ENCODE measurements at places on chromosomes 3 and 15.
A peak's percentile ranks its signal among the peaks of the same experiment; 100 is the strongest.

- DNase-seq = peak; percentile 78
These were observed 34.3 kb downstream of the IRAK2 start for GRCh38 chr3:10198761-10199649.

DNA sequence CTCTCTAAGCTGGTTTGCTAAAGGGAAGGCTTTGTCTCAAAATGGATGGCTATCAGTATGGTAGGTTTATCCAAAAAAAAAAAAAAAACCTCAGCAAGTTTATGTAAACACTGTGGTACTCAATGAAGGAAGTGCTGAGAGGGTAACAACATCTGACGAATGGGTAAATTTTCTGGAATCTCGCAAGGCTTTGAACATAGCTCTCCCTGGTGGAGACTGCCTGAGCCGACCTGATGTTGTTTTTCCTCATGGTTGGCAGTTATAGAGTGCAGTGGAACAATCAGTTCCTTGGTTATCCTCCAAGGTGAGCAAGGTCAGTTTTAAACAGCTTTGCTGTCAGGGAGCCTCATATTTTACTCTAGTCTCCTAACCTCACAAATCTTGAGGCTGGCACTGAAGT lies 94.6 kb downstream of the ZPLD1 start:
- DNase-seq = no peak

GRCh38 chr15:65133548-65134200 lies at the start of gene PDCD7:
Gene PDCD7 (minus strand): TSS chr15:65133808. CDS start chr15:65133781, 27 bp downstream.
- DNase-seq = peak; percentile 88

DNA sequence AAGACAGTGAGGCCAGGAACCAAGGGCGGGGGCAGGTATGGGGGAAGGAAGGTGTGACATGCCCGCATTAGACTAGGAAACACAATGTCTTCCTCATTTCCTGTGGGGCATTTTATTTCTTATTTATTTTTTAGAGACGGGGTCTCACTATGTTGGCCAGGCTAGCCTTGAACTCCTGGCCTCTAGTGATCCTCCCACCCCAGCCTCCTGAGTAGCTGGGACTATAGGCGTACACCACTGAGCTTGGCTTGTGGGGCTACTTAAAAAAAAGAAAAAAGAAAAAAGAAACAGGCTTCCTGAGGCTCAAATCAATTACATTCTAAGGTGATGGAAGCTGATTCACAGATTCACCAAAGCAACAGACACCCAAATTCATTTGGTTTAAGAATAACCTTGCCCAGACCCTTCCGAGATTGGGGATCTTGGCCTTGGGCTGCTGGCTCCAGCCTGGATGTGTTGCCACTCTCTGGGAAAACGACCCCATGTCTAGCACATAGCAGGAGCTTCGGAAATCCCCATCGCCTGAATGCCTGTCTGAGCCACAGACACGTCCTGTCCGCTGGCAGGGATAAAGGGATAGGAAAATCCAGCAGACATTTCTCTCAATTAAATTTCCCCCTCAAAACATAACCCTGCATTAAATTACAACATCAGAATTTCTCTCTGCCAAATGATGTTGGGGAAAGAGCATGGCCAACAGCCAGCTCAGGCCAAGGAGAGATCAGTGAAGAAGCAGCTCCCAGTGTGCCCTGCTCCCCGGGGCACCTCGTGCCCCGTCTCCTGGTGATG lies 13.0 kb downstream of the CPN2 start:
- no peak for DNase-seq

DNA sequence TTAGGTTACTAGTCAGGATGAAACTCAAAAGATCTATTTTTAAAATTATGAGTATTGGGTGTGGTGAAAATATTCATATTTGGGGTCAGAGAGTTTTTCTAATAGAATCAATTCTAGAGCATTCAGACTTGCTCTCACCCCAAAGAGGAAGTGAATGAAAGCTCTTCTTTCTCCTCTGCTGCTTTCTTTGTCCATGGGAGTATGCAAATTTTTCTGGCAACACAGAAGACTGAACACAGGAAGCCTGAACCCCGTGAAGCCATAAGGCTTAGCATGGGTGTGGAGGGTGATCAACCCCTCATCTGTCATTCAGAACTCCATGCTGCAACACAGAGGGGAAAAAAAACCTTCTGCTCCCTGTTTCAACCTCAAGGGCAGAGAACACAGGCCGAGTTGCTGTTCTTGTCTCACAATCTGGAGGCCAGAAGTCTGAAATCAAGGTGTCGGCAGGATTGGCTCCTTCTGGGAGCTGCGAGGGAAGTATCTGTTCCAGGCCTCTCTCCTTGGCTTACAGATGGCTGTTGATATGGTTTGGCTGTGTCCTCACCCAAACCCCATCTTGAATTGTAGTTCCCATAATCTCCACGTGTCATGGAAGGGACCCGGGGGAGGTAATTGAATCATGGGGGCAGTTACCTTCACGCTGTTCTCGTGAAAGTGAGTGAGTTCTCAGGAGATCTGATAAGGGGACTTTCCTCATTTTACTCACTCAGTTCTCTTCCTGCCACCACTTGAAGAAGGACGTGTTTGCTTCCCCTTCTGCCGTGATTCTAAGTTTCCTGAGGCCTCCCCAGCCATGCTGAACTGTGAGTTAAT lies 33.7 kb upstream of the CD47 start:
- DNase-seq = peak; percentile 80

DNA sequence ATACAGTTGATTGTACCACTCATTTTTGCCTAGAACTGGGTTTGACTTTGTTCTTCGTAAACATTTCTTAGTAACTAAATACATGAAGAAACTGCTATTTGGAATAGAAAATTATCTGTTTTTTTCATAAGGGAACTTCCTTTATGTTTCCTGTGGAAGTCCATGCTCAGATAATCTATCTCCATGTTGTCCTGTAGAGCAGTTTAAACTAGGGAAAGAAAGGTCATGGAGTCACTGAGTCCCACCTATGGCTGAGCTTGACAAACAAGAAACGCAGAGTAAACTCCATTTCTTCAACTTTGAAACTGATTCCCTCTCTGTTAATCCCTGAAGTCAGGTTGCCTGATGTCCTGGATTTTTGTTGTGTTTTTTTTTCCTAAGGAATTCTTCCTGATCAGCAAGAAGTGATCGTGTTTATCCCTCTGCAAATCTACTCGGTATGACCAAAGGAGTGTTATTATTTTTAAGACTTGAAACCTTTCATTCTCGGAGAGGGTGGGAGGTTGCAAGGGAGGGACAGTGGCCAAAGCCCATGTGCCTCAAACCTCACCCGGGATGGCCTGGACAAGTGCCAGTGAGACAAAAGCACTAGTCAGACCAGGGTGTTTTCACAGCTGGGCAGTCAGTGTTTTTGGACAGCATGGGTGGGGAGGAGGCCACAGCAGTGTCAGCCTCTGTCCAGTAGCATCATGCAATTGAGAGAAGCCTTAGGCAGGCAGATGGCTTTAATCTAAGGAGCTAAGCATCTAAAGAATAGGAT lies 129.8 kb upstream of the PHLDB2 start:
- no peak for DNase-seq

- no peak for DNase-seq
These were observed 237.5 kb upstream of the ROPN1 start for GRCh38 chr3:124229420-124229819.

GRCh38 chr15:91116113-91117067 lies 16.3 kb downstream of the SV2B start:
- no peak for DNase-seq

DNA sequence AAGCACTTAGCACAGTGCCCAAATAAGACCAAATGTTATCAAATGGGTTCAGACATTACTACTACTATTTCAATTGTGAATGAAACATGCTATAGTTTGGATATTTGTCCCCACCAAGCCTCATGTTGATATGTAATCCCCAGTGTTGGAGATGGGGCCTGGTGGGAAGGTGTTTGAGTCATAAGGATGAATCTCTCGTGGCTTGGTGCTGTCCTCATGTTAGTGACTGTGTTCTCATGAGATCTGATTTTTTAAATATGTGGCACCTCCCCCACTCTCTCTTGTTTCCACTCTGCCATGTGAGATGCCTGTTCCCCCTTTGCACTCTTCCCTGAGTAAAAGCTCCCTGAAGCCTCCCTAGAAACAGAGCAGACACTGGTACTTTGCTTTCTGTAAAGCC lies 148.7 kb upstream of the TGFBR2 start:
- no peak for DNase-seq

DNA sequence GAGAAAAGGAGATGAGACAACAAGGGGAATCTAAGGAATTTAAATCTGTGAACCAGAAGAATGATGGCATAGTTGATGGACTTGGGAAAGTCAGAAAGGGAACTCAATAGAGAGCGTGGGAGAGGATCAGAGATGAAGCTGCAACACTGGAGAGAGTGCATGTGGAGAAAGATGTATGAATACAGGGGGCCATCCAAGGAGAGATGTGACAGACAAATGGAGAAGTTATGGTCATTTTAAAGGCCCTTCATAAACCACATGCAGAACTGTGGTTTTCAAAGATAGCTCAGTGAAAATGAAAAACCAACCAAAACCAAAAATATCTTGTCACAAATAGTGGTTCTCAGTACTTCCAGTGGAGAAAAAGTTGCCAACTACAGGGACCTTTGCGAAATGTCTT lies 265.2 kb downstream of the SUCLG2 start:
- DNase-seq = no peak

GRCh38 chr15:33580526-33580925 lies 269.8 kb downstream of the RYR3 start:
- no peak for DNase-seq

- DNase-seq = no peak
These were observed 18.5 kb downstream of the SERPINI1 start for GRCh38 chr3:167754049-167754448.

DNA sequence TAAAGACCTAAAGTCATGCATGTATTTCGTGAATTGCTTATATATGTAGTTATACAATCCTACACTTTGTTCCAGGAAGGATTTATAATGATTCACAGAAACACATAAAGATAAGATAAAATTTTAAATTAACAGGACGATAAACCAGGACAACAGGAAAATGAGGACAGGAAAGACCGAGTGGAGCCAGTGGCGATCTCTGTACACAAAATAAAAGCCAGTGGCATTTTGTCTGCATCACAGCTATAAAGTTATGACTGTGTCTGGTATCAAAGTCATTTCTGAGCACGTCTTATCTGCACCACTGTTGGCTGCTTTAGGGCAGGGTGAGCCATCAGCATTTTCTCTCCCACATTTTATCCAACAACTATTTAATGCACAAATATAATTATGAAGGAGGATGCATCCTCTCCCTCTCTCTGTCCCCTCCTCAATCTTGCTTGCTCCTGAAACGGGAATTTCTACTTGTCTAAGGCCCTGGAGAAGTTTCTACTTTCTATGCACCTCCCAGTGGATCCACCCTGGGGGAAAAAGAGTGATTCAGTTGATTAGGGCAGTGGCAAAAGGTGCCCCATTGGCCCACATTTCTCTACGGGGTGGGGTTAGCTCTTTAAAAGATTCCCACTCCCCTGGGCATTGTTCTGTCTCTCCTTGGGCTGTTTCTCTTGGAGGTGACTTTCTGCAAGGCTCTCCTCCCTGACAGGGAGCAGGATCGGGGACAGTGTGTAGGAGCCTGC lies 159.4 kb upstream of the UBE2E1 start:
- DNase-seq = no peak

GRCh38 chr15:100191161-100191560 lies 150.6 kb downstream of the ADAMTS17 start:
- no peak for DNase-seq

GRCh38 chr3:16455966-16456365 lies 57.5 kb downstream of the RFTN1 start:
- no peak for DNase-seq

GRCh38 chr3:194877291-194878119 lies 191.8 kb downstream of the FAM43A start:
- DNase-seq = no peak

- DNase-seq = no peak
These were observed 133.6 kb downstream of the TPRG1 start for GRCh38 chr3:189305412-189305811.

DNA sequence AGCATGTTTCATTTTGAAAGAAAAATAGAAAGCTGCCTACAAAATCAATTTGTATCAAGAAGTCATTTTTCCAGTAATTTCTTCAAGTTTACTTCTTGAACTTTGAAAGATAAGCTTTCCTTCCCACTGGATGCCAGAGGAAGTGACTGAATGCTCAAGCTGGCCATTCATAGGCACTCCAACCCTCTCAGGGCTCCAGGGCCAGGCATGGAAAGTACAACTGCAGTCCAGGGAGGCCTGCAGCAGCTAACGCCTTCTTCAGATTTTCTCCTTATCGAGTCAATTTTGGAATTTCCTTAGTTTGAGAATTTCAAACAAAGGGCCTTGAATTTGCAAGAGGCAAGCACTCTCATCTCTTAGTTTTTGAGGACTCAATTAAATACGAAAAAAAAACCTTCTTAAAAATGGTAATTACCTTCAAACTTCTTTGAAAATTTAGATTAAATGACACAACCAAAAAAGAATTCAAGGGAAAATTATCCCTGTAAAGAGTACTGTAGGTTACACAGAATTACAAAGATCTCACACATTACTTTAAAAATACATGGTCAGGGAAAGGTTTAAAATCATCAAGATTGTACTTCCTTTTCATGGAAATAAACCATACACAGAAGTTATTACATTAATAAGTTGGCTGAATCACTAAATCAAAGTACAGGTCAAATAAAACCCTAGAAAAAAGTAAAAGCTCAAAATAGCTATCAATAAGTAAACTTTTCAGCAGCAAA lies 2.5 kb downstream of the UBP1 start:
- no peak for DNase-seq

DNA sequence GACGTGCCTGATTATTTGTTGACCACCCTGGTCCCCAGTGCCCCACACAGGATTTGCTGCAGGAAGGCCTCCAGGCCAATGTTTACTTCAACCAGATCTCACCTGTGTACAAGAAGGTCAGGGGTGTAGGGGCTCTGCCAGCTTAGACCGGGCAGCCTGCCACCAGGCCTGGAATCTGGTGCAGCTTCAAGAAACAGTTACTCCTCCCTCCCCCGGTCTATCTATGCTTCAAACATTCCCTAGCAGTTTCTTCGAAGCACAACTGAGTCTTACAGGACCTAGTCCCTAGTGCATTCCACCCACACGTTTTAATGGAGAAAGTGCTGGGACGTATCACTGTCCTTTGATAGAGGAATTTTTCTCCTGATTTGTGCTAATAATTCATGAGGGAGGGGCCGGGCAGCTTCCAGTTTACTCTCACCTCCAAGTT lies 8.0 kb downstream of the SH3BP5 start:
- no peak for DNase-seq

DNA sequence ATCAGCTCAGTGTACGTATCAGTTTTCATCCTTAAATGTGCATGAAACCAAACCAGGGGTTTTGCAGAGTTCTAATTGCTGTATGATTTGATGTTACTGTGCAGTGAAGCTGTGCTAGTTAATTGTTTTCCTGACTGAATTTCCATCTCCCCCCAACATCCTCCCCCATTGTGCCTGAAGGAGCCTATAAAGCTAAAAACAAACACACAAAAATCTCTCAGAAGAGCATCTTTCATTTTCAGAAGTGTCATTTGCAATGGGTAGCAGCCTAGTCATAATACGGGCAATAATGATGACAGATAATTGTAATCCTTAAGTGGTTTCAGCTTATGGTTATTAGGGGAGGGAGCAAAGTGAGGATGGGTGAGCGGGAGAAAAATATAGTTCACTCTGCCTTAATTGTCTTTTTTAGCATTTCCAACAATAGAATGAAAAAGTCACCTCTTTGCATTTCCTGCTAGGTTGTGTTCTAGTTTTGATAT lies 207.9 kb upstream of the TBL1XR1 start:
- DNase-seq = no peak

- no peak for DNase-seq
These were observed 489.8 kb upstream of the PROK2 start for GRCh38 chr3:72274493-72275330.

- no peak for DNase-seq
These were observed 79.3 kb downstream of the CHSY1 start for GRCh38 chr15:101172501-101173071.

- DNase-seq = no peak
These were observed 2.1 kb upstream of the USP3 start for GRCh38 chr15:63502137-63502766.
